ENCODE measurements at places on chromosomes 5 and 9. TPM values are rescaled to one million over a fixed set of nuclear protein-coding genes. Genes with fewer than 3 reads are reported as not detected.

- H3K27ac ChIP-seq = no peak overlapping the region
- DNase-seq = no peak
- H3K36me3 ChIP-seq = no peaks in the 10 kb centered on the region
- peaks cover 43% of the 10 kb centered on the region for H3K4me1 ChIP-seq
- H3K4me3 ChIP-seq = peak overlapping the region; percentile 80
These were observed 4.7 kb upstream of the PURA start for GRCh38 chr5:140109018-140109758.

DNA sequence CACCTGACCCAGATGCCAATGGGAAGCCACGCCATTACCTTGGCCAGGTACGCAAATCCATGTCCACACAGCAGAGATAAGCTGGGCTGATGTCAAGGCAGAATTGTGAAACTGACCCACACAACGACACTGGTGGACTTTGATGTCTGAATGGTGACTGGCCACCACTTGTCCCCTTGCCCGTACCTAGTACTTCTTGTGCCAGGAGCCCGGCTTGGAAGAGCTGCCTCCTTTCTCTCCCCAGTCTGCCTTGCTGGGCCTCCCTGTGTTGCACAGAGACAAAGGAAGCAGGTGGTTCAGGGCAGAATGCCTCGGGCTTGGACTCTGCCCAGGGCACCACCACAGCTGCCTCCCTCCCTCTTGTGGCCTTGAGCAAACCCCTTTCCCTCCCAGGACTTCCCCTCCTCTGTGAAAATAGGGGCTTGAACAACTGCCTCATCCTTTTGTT is 23.3 kb downstream of the PTGES2 start:
- no peaks in the 10 kb centered on the region for H3K27me3 ChIP-seq
- peaks cover 75% of the 10 kb centered on the region for H3K4me1 ChIP-seq
- H3K4me3 ChIP-seq = no peak overlapping the region
- H3K27ac ChIP-seq = peak overlapping the region; percentile 94
- H3K36me3 ChIP-seq = peaks cover 31% of the 10 kb centered on the region

- no peak for DNase-seq
- no peaks in the 10 kb centered on the region for H3K27me3 ChIP-seq
- no peak overlapping the region for H3K27ac ChIP-seq
- H3K4me3 ChIP-seq = no peak overlapping the region
- no peaks in the 10 kb centered on the region for H3K4me1 ChIP-seq
These were observed 418.6 kb upstream of the GRAMD2B start for GRCh38 chr5:126004636-126005035.

Gene SNCAIP
- total RNA-seq = 0.50 TPM

- no peaks in the 10 kb centered on the region for H3K27me3 ChIP-seq
- no peak overlapping the region for H3K27ac ChIP-seq
- H3K4me3 ChIP-seq = no peak overlapping the region
- H3K4me1 ChIP-seq = no peaks in the 10 kb centered on the region
- no peak for DNase-seq
These were observed 65.0 kb downstream of the STX17 start for GRCh38 chr9:99971410-99971809.

GRCh38 chr5:80976985-80977384 is 16.8 kb downstream of the RASGRF2 start:
- no peaks in the 10 kb centered on the region for H3K27me3 ChIP-seq
- no peak for DNase-seq
- H3K4me3 ChIP-seq = no peak overlapping the region
- no peak overlapping the region for H3K27ac ChIP-seq
- no peaks in the 10 kb centered on the region for H3K36me3 ChIP-seq

DNA sequence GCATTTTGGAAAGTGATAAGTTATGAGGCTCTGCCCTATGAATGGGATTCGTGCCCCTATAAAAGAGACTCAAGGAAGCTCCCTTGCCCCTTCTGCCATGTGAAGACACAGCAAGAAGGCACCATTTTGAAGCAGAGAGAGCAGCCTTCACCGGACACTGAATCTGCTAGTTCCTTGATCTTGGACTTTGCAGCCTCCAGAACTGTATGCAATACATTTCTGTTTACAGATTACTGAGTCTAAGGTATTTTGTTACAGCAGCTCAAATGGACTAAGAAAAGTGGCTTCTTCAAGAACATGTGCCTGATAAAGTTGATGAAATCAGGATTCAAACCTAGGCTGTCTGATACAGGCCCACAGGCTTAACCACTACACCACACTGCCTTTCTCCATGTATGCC is 131.6 kb upstream of the MAP3K1 start:
- H3K4me1 ChIP-seq = no peaks in the 10 kb centered on the region
- no peak for DNase-seq
- no peak overlapping the region for H3K4me3 ChIP-seq
- no peak overlapping the region for H3K27ac ChIP-seq

Gene RASGRF2
- 0.19 TPM for total RNA-seq

DNA sequence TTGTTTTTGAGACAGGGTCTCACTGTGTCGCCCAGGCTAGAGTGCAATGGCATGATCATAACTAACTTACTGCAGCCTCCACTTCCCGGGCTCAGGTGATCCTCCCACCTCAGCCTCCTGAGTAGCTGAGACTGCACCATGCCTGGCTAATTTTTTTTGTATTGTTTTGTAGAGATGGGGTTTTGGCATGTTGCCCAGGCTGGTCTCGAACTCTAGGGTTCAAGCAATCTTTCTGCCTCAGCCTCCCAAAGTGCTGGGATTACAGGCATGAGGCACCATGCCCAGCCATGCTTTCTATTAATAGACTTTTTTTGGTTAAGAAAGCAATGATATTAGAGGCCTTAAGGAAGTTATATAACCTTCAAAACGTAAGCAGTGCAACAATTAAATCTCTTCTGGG is 23.3 kb downstream of the CLTA start:
- DNase-seq = no peak
- H3K27me3 ChIP-seq = no peaks in the 10 kb centered on the region
- no peak overlapping the region for H3K4me3 ChIP-seq
- H3K36me3 ChIP-seq = peaks cover 42% of the 10 kb centered on the region
- H3K27ac ChIP-seq = no peak overlapping the region

Gene NIPAL4
- total RNA-seq = not detected

Gene FOXD4
- total RNA-seq = 0.17 TPM
